ENCODE measurements at places on chromosomes 5 and 9. TPM values are rescaled to one million over a fixed set of nuclear protein-coding genes. Genes with fewer than 3 reads are reported as not detected.
A peak's percentile ranks its signal among the peaks of the same experiment; 100 is the strongest.

Gene CMYA5
- polyA plus RNA-seq: 0.13 TPM

Gene FOXD1
- 8.2 TPM for polyA plus RNA-seq

Gene TCF7
- 10.2 TPM for polyA plus RNA-seq

DNA sequence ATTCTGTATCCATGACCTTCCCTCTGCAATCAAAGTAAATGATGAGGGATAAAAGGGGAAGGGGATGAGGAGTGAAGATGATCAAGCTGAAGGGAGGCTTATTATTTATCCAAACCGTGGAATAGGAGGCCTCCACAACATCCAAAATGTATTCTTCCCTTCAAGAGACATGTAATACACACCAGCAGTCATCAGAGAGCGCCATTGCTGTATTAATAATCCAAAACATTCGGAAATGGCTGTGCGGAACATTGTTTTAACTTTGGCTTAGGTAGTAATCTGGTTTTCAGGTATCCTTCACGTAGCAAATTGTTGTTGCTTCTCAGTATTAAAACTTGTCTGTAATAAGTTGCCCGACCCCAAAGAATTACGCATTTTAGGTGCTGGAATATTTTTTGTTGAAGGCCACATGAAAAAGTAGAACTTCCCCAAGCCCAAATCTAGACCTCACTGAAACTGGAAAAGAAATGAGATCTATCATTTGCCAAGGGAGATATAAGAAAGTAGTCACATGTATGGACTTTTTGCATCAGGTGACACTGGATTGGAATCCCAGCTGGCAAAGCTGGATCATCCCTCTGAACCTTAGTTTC lies 2.6 kb upstream of the BOD1 start:
- peak; percentile 76 for DNase-seq

DNA sequence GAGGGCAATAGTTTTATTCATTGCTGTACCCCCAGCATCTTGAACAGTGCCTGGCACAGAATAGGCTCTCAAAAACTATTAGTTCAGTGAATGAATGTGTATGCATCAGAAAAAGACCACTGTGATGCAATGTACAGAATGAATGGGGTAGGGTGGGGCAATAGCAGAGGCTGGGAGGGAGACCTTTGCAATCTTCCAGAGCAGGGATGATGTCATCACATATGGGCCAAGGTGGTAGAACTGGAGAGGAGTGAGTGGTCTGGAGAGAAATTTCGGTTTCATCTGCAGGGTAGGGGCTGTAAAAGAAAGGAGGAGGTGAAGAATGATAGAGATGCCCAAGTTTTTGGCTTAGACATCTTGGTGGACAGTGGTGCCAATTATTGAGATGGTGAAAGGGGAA lies 23.4 kb upstream of the ARAP3 start:
- no peak for DNase-seq

DNA sequence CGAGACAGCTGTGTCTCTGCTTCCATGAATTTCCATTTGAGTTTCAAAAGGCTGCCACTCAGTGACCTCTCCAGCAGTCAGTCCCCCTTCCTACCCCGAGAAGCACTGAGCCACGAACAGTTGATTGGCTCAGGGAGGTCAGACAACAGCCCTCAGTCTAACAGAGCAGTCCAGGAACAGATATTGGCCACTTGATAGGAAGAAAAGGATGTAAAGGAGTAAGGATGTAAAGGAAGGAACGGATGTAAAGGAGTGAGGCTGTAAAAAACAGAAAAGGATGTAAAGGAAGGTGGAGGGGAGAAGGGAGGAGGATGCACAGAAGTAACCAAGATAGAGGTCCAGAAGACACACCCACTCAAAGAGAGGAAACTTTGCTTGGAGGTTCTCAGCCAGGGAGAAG lies 3.2 kb upstream of the NR4A3 start:
- DNase-seq: no peak

DNA sequence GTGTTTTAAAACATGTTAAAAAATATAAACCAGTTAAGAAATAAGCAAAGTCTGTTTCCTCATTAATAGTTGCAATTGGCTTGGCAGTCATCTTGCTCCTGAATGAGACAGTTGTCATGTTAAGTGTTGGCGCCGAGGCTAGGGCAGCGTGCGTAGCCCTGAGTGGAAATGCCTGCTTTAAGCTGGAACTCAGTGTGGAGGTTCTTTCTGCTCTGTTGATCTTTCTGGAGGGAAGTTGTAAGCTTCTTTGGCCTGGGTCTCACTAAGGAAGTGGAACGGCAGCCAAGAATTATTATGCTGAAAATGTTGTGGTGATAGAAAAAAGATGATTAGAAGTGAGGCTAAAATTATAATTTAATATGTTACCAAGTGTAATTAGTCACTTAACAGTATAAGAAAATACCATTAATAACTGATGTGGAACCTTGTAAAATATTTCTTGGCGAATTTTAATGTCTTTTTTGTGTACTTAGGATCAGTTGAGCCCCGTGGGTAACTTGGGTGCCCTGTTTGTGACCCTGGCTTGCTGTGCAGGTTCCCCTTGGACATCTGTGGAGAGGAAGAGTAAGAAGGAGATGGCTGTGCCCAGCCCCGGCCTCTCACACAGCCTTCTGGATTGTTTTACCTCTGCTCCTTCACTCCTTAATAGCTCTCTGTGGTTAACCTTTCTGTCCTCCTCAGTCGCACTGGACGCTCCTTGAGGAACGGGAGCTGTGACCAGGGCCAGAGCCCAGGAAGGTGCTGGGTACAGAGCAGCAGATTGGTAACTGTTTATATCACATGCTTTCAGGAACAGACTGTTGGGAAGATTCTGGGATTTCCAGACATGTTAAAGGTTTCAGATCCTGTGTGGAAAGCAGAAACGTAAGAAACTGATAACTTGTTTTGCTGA lies 31.0 kb downstream of the PCBD2 start:
- no peak for DNase-seq

Gene NR5A1
- polyA plus RNA-seq: not detected

DNA sequence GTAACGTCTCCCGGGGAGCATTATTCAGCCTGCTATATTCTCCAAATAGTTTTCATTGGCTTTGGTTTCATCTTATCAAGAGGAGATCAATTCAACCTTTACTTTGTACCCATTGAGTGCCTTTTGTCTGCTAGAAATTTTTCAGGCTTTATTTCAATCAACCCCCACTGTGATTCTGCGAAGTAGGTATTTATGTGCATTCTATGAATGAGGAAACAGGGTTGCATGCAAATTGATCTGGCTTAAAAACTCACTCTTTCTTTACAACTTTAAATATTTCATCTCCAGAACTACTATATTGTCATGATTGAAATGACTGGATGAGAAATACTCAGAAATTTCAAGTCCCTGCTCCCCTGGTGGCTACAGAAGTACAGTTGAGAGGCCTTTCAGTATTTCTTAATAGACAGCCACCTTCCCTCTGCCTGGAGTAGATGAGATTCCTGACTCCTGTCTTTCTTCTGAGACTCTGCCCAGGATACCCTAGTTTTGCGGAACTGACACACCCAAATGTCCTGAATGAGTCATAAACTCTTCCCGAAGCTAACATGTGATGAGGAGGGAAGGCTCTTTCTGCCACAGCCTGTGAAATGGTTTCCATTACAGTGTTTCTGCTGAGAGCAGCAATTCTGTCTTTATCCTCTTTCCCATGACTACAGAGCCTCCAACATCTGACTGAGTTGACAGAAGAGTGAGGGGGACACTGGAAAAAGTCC lies 52.6 kb upstream of the TNC start:
- DNase-seq: no peak

Gene ANP32B
- polyA plus RNA-seq: 346 TPM

DNA sequence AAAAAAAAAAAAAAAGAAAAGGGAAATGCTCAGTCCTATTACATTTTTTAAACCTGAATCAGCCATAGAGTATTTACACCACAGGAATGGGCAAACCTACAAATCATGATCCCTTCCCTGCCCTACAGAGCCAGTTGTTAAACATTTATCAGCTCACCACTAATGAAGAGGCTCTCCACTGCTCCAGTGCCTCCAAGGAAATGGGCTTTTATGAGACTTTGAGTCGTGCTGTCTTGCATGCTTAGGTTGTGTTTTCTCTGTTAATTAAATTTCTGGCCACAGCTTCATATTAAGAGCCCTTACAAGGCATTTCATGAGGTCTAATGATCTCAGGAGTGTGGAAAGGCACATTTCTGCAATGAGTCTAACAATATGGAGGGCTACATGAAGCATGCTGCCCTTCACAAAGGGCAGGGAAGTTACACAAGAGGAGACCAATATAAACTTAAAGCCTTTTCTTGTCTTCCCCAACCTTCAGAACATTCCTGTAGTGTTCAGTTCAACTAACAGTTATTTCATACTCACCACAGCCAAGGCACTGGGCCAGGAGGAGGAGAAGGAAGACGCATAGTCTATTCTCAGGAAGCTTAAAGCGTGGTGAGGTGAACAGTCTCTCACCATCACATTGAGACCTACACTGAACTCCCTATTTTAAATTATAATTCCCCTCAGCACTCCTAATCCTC lies 140.1 kb upstream of the ABCA1 start:
- no peak for DNase-seq

Gene SLC6A19
- 0.01 TPM for polyA plus RNA-seq

DNA sequence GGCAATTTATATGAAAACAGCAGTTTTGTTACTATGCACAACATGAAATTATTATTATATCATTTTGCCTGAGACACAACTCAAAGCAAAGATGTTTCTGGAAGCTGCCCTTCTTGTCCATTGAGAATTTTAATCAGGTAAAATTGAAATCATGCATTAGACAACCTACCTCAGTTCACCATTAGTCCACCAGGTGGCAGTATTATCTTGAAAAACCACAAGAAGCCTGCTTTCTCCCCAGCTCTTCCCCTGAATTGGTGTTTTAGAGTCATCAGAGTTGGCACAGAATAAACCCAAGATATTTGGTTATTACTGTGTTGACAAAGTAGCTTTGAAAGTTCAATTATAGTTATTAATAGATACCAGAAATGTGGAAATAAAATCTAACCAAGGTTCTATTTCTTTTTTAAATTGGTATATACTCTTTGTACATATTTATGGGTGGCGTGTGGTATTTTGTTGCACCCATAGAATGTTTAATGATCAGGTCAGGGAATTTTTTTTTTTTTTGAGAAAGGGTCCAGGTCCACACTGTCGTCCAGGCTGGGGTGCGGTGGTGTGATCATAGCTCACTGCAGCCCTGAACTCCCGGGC lies 25.7 kb downstream of the UTP15 start:
- peak; percentile 64 for DNase-seq

DNA sequence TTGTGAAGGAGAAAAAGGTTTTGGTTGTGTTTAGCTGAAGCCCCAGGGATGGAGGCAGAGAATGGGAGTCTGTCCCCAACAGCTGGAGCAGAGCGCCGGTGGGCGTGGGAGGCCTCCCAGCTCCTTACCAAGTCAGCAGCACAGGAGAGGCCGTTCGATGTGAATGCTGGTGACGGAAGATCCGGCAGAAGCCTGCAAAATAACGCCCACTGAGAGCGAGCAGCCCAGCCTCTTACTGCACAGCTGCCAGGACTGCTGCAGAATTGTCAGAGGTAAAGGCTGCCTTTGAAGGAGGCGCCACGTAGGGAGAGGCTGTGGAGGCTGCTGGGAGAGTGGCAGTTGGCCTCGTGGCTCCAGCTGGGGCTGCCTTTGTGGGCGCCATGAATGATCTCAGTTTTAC lies 26.2 kb downstream of the ANGPTL2 start:
- DNase-seq: no peak

DNA sequence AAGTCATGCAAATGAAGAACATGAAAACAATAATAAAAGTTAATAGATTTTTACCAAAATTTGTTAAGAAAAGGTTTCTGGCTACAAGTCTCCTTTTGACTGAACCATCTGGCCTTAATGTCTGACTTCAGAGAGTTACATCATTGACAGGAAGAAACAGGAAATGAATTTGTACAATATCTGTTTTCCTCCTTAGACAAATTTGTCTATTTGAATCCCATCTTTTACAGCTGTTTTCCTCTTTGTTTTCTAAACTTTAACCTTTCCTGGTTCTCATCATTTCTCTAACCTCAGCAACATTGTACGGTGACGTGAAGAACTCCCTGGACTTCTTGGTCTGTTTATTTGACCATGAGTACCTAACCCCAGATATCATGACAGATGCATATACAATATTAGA lies 567.5 kb upstream of the RIOK2 start:
- no peak for DNase-seq

DNA sequence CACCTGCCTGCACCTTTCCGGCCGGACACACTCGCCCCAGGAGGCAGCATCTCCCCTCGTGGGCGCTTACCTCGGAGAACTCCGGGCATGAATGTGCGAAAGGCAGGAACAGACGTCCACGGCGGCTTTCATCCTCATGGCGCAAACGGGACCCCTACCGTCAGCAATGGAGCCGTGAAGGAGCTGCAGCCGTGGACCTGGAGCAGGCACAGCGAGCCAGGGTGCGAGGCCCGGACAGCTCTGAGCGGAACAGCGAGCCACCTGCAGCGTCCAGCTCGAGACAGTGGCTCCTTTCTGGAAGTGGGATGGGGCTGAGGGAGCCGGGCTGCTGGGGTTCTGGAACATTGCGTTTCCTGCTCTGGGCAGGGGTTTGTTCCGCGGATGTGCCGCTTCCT lies 7.8 kb upstream of the SLC6A19 start:
- DNase-seq: no peak

Gene SLC6A7
- polyA plus RNA-seq: not detected

GRCh38 chr9:14058325-14058688 lies 255.6 kb downstream of the NFIB start:
- DNase-seq: no peak

DNA sequence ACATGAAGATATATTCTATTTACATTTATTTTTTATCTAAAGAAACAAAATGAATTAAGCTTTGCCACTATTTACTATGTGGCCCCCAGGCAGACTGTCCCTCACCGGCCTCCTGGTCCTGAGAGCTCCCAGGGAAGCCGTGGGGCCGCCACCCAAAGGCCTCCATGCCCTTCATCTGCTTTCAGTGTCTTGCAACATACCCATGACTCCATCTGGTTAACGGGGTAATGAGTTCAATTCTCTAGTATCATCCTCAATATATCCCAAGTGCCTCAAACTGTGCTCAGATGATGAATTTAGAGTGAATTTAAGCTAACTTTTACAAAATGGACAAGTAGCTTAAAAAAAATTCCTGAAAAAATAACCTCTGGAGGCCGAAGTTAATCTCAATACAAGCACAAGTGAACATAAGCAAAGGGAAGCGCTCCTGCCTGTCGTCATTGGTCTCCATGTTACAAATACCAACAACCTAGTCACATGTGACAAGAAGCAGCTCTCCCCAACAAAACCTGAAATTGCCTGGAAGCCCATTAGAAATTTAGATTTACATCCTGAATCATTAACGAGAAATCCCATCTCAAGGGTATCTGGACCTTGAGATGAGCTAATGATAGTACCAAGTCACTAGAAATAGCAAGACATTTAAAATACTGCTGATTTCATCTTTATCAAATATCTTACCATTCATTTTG lies 26.1 kb downstream of the DAP start:
- no peak for DNase-seq

Gene ERP44
- polyA plus RNA-seq: 14.3 TPM

- DNase-seq: no peak
These were observed 13.4 kb upstream of the STRBP start for GRCh38 chr9:123281659-123282350.

Gene F12
- 15.5 TPM for polyA plus RNA-seq

DNA sequence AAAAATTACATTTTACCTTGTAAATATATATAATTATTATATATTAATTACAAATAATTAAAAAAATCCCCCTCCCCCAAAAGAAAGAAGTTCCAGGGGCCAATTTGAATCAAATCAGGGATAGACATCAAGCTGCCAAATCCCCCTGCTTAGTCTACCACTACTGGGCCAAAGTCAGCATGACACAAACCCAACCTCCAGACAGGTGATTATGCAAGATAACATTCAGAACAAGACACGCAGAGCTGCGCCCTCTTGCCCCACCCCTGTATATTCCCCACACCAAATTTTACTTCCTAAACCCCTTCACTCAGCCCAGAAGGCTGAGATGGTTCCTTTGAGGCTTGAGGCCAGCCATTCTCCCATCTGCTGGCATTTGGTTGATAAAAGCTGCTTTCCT lies 2059.1 kb upstream of the CDH6 start:
- DNase-seq: no peak

Data from A549 (cell line).